ENCODE measurements at places on chromosomes 12 and 14.

- DNase-seq = no peak
Observed at GRCh38 chr12:22529281-22530060, 14.9 kb downstream of the C2CD5 start.

DNA sequence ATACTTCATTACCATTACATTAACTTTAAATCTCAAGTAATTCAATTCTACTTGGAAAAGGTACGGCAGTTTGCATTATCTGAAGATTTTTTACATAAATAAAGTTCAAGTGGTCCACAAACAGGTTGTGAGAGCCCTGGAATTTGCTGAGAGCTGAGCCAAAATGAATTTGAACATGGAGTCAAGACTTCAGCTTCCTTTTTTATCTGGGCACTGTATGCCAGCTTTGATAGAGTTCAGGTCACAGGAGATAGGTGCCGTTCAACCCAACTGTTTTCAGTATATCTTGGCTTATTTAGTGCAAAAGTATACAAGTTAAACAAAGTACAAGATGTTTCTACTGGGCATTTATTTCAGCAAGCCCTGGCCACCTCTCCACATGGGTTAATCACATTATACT, 28.8 kb downstream of the HNRNPC start:
- DNase-seq = no peak

GRCh38 chr12:123364532-123365024, at the start of gene SBNO1:
TSS of gene SBNO1 (minus strand) at chr12:123364847. CDS start at chr12:123350441, 14,406 bp downstream.
- peak; percentile 87 for DNase-seq

GRCh38 chr12:47739979-47740378, 14.7 kb upstream of the ENDOU start:
- no peak for DNase-seq

- no peak for DNase-seq
Observed at GRCh38 chr14:95891742-95892141, 15.1 kb downstream of the TUNAR start.

- no peak for DNase-seq
Observed at GRCh38 chr12:6478416-6478815, 7.9 kb upstream of the VAMP1 start.

DNA sequence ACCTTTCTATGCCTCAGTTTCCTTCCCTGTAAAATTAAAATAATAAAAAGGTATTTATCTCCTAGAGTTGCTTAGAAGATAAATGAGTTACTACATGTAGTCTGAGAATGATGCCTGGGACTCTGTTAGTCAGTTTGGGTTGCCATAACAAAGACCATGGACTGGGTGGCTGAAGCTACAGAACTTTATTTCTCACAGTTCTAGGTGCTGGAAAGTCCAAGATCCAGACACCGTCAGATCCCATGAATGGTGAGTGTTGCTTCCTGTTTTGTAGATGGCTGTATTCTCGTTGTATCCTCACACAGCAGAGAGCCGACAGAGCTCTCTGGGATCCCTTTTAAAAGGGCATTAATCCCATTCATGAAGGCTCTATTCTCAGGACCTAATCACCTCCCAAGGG, 64.0 kb upstream of the LTA4H start:
- DNase-seq = no peak

DNA sequence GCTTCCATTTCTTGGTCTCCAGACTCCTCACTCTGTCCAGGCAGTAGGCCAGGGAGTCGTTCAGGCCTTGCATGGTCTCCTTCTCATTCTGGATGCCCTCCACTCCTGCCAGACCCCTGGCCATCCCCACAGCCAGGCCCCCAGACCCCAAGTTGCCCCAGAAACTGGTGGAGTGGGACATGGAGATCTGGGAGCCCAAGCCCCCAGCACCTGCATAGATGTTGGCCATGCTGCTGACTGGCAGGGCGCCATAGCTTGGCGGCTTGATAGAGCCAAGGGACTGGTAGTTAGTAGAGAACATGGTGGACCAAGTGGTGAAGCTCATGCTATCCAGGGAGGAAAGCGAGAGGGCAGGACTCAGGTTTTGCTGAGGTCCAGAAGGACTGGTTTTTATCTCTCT, 21.2 kb upstream of the INSM2 start:
- DNase-seq = no peak

DNA sequence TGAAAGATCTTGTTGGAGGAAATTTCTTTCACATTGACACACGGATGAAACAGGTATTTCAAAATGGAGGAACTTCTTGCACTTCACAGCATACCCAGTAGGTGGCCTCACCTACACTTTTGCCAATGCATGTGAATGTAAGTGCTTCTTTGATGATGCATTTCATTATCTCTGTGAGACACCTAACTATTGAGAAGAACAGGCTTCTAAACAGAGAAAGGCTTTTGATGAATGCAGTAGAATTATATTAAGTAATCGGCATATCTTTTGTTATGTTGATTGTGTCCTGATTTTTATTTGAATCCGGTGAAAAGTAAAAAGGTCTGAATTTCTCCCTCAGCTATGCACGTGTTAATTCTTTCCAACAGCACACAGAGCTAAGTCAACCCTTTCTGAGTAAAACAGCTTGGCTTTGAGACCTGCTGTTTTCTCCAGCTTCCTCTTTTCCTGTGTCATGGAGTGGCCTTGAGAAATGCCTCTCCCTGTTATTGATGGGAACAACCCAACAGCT, 399.0 kb downstream of the NAV3 start:
- no peak for DNase-seq

DNA sequence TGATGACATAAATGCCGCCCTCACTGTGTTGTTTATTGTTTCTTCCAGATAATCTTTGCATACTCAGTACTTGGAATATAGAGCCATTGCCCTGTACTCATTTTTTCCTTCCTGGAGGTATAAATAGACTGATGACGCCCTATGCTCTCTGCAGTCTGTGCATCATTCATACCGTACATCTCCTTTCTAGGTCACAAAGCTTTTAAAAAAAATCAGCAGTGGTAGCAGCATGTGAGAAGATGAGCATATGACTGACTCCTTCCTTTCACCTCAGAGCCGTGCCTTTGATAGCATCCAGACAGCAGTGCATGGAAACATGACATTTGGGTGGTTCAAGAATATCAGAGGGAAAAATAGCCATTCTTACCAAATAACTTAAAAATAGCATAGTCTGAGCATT, 77.3 kb downstream of the PDE3A start:
- no peak for DNase-seq
